Thoracic aorta endothelial cell (primary cell): ENCODE measurements at places on chromosomes 11 and 22. TPM values are rescaled to one million over a fixed set of nuclear protein-coding genes. Genes with fewer than 3 reads are reported as not detected.

APOA4 gene
- total RNA-seq = not detected in 2 replicates

OR4D5 gene
- not detected in 2 replicates for total RNA-seq

MYRF gene
- 0.66 and 1.4 TPM in 2 replicates for total RNA-seq

HTR3A gene
- total RNA-seq = not detected in 2 replicates

BARX2 gene
- not detected in 2 replicates for total RNA-seq

VSIG2 gene
- 0.27 and 0.43 TPM in 2 replicates for total RNA-seq

BDNF gene
- 0.72 and 0.93 TPM in 2 replicates for total RNA-seq

CD6 gene
- total RNA-seq = not detected in 2 replicates

WNT11 gene
- not detected in 2 replicates for total RNA-seq

PTDSS2 gene
- 31.0 and 35.1 TPM in 2 replicates for total RNA-seq

LIF gene
- 0.27 and 0.86 TPM in 2 replicates for total RNA-seq

INS gene
- not detected in 2 replicates for total RNA-seq

CDON gene
- total RNA-seq = 3.6 TPM in 2 replicates

CENATAC gene
- total RNA-seq = 25.0 and 28.0 TPM in 2 replicates

PAX6 gene
- total RNA-seq = 0.14 and 0.40 TPM in 2 replicates

CCDC88B gene
- total RNA-seq = 1.1 and 1.9 TPM in 2 replicates

CDC42BPG gene
- total RNA-seq = 0.13 and 0.22 TPM in 2 replicates

IGLL5 gene
- not detected in 2 replicates for total RNA-seq

OR4X2 gene
- total RNA-seq = not detected in 2 replicates

SLC29A2 gene
- 0.27 and 1.0 TPM in 2 replicates for total RNA-seq

RAB38 gene
- 5.1 and 8.6 TPM in 2 replicates for total RNA-seq

WT1 gene
- not detected in 2 replicates for total RNA-seq

MMP27 gene
- not detected in 2 replicates for total RNA-seq

IGF2 gene
- 1.2 and 4.7 TPM in 2 replicates for total RNA-seq

SLC22A9 gene
- not detected in 2 replicates for total RNA-seq

PRR5 gene
- 1.1 and 4.5 TPM in 2 replicates for total RNA-seq

ADAMTS15 gene
- total RNA-seq = 0.07 and 0.13 TPM in 2 replicates
